ENCODE measurements at places on chromosomes 2 and 18.

GRCh38 chr2:5589183-5589582, 103.0 kb upstream of the SOX11 start:
- DNase-seq: no peak

DNA sequence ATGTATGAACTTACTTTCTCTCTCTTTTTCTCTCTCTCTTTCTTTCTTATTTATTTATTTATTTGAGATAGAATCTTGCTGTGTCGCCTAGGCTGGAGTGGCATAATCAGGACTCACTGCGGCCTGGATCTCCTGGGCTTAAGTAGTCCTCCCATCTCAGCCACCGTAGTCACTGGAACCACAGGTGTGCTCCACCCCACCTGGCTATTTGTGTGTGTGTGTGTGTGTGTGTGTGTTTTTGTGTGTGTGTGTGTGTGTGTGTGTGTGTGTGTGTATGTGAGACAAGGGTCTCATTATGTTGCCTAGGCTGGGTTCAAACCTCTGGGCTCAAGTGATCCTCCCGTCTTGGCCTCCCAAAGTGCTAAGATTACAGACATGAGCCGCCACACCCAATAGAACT, 64.3 kb downstream of the KIAA1328 start:
- DNase-seq: no peak

- DNase-seq: no peak
Observed at GRCh38 chr18:50757358-50757757, 62.5 kb downstream of the MRO start.

DNA sequence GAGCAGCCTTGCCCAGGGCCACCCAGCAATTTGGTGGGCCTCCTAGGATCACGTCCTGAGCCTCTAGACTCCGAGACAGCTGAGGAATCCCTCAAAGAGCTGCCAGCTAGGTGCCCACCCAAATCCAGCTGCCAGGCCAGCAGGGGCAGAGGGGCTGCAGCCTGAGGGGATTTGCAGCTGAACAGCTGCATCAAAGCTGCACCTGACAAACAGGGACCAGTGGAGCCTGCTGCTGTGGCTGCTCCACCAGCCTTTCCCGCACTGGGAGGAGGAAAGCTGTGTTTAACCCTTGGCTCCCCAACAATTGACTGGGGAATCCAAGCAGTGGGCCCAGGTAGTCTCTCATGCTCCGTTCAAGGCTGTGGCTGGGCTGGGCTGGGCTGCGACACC, 8.2 kb downstream of the ADRA2B start:
- DNase-seq: no peak

DNA sequence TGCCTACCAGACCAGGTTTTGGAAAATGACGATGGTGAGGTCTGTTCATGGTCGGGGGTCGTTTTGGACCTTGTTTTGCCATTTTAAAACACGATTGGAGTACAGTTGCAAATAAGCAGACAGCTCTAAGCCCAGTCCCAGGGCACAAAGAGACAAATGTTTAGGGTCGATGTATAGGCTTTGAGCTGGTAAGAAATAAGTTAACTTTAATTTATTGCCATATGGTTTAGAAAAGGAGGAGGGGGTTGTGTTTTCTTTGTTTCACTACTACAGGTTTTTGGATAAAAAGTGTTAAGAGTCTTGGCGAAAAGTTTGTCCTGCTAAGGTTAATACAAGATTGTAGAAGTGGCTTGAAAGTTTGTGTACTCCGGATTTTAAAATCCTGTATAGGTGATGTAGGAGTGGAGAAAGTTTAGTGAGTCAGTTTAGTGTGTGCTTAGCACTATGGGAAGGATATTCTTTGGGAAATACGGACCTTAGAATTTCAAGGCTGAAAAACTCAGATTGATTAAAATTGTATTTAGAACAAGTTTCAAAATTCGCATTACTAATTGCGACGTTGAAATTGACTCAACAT, 1.3 kb downstream of the KCMF1 start:
- no peak for DNase-seq

DNA sequence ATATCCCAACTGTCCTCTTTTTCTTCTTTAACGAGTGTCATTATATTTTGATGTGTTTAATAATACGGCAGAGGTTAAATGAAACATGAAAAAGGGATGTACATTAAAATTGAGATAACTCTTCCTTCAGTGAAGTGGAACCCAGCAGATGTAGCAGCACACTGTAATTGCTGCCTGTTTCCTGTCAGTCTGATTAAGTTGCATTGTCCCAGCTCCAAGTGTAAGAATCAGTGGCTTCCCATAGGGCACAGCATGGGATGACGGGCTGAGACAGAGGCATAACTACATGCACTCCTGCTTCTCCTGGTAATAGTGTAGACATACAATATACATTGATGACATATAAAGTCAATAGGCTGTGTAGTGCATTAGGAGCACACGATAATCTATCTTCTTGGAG, 175.8 kb upstream of the TCF4 start:
- DNase-seq: no peak

- DNase-seq: no peak
Observed at GRCh38 chr2:223765221-223765785, 72.1 kb downstream of the AP1S3 start.

DNA sequence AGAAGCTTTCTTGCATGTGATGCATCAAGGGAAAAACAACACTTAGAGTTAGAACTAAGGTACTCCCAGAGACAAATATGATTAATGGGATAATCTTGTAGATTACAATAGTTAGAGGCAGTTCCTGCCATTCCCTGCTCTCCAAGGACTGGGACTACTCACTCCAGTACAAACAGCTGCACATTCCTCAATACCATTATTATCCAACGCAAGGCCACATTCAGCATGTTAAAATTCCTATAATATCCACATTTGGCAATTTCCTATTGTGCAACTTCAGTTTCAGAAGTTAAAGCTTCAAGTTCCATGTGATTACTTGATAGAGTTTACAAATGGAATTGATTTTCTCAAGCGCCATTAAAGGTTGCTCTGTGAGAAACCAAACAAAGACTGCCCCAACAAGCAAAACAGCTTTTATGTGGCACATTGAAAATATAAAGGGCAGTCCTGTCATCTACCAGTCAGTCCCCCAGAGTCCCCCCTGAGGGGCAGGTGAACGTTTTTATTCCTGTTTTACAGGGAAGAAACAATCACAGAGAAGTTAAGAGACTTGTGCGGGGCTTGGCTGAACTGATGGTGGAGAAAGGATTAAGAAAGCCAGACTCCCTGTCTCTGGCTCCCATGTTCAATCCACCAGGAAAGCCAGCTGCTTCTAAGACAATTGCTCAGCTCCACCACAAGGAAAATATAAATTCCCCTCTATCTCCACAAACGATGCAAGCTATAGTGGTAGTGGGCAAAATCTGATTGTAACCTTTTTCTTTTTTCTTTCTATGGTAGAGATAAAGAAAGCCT, 72.6 kb downstream of the TXNL1 start:
- no peak for DNase-seq

DNA sequence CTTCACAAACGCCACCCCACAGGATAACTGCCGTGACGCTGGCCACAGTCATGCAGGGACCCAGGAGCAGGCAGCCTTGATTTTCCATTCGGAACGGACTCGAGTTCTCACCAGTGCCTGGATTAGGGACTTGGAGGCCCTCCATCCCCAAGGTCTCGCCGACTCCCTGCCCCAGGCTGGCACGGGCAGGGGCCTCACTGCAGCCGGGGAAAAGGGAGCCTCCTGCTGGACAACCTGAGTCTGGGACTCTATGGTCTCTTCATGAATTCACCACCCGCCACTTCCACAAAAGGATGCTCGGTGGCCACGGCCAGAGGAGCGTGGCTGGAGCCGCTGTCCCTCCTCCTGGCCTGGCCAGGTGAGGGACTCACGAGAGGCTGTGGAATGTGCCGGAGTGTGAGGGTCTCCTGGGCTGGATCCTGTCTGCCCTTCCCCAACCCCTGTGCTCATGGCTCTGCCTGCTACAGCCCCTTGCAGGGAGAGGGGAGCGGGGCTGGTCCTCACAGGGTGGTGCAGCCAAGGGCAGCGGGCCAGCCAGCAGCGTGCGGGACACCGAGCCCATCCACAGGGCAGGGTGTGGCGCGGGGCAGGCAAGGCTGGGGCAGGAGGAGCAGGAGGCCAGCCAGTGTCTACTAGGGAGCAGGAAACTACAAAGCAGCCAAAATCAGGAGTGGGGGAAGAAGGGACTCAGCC, 42.3 kb downstream of the AQP12A start:
- DNase-seq: no peak

DNA sequence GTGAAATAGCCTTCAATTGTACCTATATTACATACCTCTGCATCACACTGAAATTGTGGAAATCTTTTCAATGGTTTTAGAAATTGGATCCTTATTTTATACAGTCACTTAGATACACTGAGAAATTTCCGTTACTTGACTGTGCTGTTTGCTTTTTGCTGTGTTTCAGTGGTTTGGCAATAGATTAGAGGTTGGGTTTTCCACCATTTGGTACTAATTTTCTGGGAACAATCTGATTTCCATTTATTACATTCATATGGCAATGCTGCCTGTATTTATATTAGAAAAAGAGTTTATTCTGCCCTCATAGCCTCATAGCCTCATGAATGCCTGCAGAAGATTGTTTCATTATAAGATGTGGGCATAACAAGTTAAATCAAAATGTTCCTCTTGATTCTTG, 285.0 kb downstream of the GULP1 start:
- DNase-seq: no peak

- no peak for DNase-seq
Observed at GRCh38 chr2:172735582-172736423, at the start of gene RAPGEF4. RAPGEF4 (plus strand) TSS chr2:172735845; CDS start chr2:172735984, 139 bp downstream.

GRCh38 chr2:60053791-60054190, 499.7 kb downstream of the BCL11A start:
- no peak for DNase-seq
